Upper lobe of left lung (tissue), 6 donors: ENCODE measurements at places on chromosomes 2 and 18. TPM values are rescaled to one million over a fixed set of nuclear protein-coding genes. Genes with fewer than 3 reads are reported as not detected.

GRCh38 chr18:44824884-44825283 is 144.2 kb downstream of the SETBP1 start:
- DNase-seq, result no peak

DNA sequence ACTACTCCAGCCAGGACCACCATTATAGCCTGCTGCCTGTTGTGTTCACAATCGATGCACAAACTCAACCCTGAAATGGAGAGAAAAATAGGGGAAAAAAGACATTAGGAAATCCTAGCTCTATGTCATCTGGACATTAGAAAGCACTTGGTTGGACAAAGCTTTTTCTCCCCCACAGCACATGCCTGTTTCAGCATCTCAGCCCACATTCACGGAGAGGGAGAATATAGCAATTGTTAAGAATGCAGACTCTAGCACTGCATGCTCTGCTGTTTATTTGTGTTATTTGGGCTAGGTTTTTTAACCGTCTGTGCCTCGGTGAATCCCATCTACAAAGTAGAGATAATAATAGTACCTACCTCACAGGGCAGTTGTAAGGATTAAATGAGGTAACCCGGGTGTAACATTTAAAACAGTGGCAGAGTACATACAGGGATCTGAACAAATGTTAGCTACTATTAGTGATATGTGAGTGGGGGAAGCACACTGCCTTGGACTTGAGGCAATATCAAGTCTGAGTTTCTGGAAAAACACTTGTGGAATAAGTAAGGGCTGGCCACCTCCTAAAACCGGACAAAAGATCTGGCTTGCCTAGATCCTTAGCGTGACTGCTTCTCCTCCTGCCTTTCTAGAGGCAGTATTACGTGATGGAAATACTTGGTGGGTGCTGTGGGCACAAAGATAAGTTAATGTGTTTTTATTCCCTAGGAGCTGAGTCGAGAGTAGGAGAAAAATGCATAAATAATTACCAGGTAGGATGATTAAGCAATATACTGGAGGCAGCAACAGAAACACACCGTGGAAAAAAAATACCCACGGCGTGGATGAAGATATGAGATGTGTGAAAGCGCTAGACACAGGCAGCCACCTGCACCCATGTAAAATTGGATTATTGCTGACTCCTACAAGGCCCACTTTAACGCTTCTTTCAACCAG is 1.0 kb upstream of the PPP1CB start:
- no peak for DNase-seq

DNA sequence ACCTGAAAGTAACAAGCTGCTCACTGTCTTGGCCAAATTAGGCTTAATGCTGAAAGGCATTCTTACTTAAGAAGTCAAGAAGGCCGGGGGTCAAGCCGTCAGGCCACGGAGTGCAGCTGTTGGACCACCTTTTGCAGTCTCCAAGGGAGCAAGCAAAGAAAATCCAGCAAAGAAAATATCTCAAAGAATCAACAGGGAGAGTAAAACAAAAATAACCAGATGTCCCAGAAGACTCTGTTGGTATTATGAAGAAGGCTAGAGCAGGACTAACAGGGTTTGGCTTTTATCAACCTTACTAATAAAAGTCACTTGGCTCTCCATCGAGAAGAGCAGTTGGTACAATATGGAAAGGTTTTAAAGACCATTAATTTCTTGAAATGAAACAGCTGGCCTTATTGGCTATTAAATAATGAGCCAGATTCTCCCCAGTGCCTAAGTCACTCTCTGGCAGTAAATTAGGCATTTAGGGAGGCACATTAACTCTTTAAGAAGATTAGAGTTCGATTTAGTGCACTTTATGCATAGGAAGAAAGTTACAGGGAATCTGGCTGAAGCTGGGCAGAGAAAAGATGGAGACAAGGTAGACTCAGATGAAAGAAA is 110.8 kb upstream of the NRP2 start:
- no peak for DNase-seq

GRCh38 chr2:214107726-214108125 is 303.1 kb upstream of the VWC2L start:
- no peak for DNase-seq

- no peak for DNase-seq
Measured at GRCh38 chr2:130827502-130828251, 9.0 kb upstream of the ARHGEF4 start.

DNA sequence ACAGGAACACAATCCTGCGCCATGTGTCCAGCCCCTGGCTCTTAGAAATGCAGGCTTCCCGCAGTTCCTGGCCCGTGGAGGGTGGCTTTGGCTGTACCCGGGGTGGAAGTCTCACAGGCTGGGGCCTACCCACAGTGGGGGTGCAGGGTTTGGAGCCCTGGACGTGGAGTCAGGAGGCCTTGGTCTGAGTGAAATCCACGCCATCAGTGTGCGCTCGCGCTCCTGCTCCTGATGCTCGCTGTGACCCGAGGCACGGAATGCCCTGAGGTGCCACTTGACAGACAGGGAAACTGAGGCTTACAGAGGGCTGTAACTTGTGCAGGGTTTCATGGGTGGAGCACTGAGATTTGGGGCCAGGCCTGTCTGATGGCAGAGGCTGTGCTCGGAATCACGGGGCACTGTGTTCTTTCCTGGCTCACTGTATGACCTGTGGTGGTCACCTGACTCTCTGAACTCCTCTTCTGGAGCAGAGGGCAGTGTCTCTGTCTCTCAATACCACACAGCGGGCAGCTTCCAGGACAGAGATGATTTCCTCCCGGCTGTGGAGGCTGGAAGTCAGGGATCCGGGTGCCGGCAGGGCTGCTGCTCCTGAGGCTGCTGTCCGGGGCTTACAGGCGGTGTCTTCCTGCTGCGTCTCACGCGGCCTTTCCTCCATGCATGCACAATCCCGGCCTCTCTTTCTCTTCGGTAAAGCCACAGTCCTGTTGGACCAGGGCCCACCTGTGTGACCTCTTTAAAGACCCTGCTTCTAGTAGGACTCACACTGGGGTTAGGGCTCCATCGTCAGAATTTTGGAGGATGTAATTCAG is 25.9 kb upstream of the ALLC start:
- peak; percentile 18 for DNase-seq

GRCh38 chr2:137115081-137115794 is 349.9 kb downstream of the THSD7B start:
- peak; percentile 23 for DNase-seq

GRCh38 chr18:32346671-32347070 is 124.0 kb downstream of the GAREM1 start:
- no peak for DNase-seq

DNA sequence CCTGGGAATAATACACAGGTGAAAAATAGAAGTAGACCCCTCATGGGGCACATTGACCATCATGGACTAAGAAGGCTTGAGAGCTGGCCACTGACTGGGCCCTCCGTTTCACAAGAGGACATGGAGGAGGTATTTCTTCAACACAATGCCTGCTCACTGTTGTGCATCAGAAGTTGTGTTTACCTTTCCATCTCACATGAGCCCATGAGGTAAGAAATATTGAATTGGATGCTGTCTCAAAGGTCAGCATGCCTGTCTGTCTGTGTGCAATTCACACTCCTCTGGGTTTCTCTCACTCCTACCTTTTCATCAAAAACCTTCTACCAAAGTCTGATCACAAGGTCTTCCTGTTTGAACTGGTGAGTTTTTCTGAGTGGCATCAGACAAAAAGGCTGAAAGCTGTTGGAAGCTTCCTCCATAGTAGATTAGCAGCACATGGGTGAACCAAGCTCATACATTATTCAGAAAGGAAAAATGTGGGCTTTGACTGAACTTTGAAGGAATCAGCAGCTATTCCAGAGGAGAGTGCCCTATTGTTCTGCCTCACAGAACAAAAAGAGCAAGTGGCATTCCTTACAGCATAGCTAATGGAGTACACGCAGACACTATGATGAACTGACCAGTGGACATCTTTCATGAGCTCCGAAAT is 143.2 kb upstream of the RND3 start:
- DNase-seq, result no peak

GRCh38 chr2:29166242-29167039 is 51.2 kb downstream of the CLIP4 start:
- DNase-seq, result no peak

GRCh38 chr2:230335461-230335863 is 8.5 kb downstream of the SP140L start:
- DNase-seq, result no peak

GRCh38 chr18:615773-616172 is 19.0 kb downstream of the CLUL1 start:
- no peak for DNase-seq

DNA sequence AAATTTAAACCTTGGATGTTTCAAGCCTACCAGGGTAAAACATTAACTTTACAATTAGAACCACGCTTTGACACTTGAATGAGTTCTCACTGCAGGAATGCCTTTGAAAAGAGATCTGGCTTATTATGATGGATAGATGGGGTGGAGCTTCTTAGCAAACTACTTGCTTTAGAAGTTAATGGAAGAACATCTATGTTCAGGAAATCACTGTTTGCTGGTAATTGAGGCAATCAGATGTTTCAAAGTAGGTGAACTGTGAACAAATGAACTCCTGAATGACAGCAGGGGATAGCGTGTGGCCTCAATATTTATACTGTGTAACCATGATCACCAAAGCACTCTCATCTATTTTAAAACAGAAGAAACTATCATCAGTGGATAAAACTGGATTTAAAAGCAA is 383.6 kb downstream of the PIK3C3 start:
- DNase-seq, result no peak

- no peak for DNase-seq
Measured at GRCh38 chr18:65436430-65436829, 314.4 kb upstream of the CDH7 start.

Gene RNF152
- 24.0 TPM for total RNA-seq

Gene OXER1
- 0.76 TPM for total RNA-seq

Gene FAM110C
- 2.7 TPM for total RNA-seq

Gene UGT1A10
- total RNA-seq, result not detected

Gene ANKRD36
- 23.1 TPM for total RNA-seq

Gene HOXD12
- total RNA-seq, result not detected

Gene DPYSL5
- not detected for total RNA-seq

Gene AQP12B
- total RNA-seq, result not detected

Gene ZNF396
- 3.0 TPM for total RNA-seq

Gene SIX3
- total RNA-seq, result not detected

Gene IL18RAP
- 8.0 TPM for total RNA-seq

Gene ACKR3
- total RNA-seq, result 9.4 TPM

Gene GTF2A1L
- total RNA-seq, result 0.61 TPM

Gene CABYR
- total RNA-seq, result not detected

Gene TDRD15
- 0.07 TPM for total RNA-seq
